ENCODE measurements at places on chromosomes 4 and X.

DNA sequence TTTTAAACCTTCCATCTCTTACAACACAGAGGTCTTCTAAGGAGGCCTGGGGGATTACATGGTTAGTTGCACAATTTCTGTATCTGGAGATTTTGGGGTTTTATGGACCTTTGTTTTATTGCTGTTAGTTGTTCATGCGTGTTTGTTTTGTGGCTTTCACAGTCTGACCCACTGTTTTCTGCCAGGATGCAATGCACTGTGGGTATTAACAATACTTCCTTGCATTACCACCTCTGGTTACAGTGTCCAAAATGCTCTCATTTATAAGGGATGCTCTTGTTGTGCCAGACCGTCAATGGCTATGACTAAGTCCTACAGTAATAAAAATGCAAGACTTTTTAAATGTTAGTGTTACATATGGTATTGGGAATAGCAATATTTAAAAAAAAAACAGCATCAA, 730.2 kb downstream of the KCTD8 start:
- DNase-seq: no peak

DNA sequence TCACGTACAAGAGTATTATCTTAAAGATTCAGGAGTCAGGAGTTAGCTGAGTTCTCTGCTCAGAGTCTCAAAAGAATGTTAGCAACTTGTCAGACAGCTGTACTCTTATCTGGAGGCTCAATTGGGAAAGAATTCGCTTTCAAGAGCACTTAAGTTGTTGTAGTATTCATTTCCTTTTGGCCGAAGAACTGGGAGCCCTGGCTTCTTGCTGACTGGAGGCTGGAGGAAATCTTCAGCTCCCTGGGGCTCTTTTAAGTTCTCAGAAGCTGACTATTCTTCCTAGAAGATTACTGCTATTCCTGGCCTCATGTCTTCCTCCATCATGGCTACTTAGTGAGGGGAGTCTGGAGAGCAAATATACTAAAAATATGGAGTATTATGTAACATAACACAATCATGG, 587.2 kb downstream of the EPHA5 start:
- no peak for DNase-seq

- DNase-seq: no peak
Measured at GRCh38 chr4:20420916-20421602, 169.4 kb downstream of the SLIT2 start.

DNA sequence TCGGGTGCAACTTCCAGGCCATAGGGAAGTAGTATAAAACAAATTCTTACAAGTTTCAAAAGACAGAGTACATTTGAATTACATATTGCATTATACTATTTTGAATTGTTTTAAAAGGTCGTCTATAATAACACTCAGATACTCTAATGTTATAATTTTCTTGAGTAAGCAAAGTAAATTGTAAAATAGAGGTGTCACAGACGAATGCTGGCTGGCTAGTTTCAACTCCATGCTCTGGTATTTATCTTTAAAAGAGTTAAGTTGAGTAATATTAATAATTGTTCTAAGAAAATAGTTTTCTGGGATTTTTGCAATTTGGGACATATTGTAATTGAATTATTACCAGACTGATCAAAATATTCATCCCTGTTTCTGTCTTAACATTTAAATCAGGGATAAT, 764.9 kb downstream of the TECRL start:
- DNase-seq: no peak

- no peak for DNase-seq
Measured at GRCh38 chr4:122912810-122913575, 9.4 kb downstream of the NUDT6 start.

DNA sequence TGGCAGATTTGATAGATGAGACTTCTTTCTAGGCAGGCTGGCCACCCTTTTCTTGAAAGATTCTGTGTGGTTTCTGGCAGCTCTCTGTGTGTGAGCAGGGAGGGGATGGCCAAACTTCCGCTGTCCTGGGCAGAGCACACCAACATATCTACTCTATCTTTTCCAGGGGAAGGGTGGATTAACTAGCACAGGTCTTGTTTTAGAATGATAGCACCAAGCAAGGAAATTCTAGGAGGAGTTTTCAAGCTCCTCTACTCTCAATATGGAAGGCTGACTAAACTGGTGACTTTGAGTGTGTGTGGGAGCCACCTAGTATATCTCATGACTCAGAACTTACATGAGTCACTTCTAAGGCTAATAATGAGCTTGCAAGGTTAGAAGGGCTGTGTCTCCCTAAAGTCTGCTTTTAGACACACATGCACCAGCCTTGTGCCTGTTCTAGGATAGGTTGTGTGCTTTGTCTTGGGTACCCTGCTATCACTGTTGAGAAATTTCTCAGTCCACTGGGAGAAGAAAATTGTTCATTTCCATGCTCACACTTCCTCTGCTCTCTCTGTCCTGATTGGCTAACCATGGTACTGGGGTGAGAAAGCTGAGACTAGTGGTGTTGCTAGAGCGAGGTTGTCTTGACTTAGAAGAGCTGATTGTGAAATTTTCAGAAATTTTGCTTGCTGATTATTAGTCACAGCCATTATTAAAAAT, 72.9 kb downstream of the YIPF6 start:
- no peak for DNase-seq

DNA sequence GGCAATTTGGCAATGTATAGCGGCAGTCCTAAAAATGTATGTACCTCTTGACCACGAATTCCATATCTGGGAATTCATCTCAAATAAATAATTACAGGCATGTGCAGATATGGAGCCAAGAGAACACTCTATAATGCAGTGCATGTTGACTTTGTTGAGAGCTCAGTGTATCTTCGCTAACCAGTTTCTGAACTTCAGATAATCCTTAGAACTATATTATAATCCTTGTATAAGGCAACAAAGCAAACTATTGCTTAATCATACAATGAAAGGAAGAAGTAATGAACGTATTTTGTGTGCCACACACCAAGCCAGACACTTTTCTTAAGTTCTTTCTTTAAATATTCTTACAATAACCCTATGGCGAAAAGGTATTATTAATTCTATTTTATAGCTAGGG, 168.5 kb downstream of the SMIM20 start:
- DNase-seq: no peak

- DNase-seq: no peak
Measured at GRCh38 chrX:88425739-88426138, 321.3 kb upstream of the CPXCR1 start.

- DNase-seq: peak; percentile 93
Measured at GRCh38 chrX:140712413-140713173, 3.0 kb downstream of the LINC00632 start.

- DNase-seq: no peak
Measured at GRCh38 chr4:182528819-182529218, 285.6 kb downstream of the TENM3 start.

DNA sequence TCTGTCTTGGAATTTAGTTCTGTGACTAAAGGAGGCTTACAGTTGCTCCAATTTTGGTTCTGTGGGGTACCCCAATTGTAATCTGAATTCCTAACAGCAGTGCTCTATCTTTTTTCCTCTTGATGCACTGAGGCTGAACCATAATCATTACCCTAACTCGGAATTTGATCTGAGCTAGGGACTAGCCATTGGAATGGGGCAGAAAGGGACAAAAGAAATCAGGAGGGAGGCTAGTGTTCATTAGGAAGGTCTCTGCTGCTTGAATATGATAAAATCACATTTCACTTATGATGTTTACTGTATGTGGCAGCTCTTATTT, 2.7 kb downstream of the KLF3 start:
- DNase-seq: no peak

DNA sequence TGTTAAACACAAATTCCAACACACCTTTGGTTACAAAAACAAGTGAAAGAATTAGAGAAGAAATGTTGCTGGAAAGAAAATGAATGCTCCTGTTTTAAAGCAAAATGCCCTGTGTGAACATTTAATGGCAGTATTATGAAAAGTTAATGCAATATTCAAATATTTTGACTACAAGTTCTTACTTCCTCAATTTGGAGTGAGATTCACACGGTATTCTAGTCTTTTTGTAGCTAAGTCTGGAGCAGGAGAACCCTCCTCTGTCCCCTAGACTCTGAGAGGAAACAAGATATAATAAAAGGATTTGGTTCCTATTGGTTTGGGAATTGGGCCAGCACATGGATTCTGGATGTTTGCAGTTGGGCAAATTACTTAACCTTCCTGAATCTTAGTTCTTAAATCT, 12.7 kb downstream of the MAD2L1 start:
- DNase-seq: no peak

DNA sequence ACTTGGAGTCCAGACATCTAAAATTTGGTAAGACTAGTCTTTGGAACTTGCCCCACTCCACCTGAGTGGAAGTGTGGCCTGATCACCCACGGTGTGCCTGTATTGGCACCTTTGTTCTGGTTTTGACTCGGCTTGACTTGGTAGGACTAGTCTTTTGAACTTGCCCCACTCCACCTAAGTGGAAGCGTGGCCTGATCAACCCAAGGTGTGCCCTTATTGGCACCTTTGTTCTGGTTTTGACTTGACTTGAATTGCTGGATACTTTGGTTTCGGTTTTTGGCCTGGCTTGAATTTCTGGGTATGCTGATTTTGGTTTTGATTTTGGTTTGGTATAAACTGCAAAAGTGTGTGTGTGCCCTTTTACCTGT, 44.7 kb upstream of the UGT2B7 start:
- no peak for DNase-seq

GRCh38 chr4:74653331-74654229, 140.7 kb downstream of the BTC start:
- DNase-seq: no peak

DNA sequence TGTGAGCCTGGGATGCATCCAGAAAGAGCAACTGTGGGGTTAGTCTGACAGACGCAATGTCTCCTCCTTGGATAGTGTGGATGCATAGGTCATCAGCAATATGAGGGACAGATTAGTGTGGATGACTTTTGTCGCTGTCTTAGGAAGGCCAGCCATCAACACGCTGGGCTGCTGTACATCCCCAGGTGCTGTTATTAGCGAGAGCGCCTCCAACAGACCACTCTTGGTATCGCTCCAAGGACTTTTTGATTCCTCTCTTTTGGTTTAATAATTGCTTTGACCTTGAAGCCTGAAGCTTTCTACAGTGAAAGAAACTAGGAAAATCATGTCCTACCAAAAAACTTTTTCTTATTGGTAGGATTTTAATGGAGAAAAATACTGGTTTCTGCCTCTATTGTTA, 76.7 kb downstream of the TMEM131L start:
- no peak for DNase-seq

- peak; percentile 83 for DNase-seq
Measured at GRCh38 chrX:154478728-154479622, at the start of gene LAGE3. Gene LAGE3, minus strand, starts transcription at chrX:154479281. Its CDS starts 366 bp downstream, at chrX:154478915.

DNA sequence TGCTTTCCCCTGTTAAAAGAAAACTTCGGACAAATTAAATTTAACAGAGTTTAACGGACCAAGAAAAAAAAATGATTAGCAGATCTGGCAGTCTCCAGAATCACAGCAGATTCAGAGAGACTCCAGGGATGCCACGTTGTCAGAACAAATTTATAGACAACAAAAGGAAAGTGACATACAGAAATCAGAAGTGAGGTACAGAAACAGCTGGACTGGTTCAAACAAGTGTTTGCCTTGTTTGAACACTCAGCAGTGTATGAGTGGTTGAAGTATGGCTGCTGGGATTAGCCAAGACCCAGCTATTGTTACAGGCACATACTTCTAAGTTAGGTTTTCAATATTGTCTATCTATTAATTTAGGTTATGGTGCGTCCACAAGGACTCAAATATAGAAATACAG, 19.1 kb downstream of the PIR start:
- DNase-seq: no peak

GRCh38 chrX:110394651-110395050, 36.0 kb downstream of the RTL9 start:
- DNase-seq: no peak

DNA sequence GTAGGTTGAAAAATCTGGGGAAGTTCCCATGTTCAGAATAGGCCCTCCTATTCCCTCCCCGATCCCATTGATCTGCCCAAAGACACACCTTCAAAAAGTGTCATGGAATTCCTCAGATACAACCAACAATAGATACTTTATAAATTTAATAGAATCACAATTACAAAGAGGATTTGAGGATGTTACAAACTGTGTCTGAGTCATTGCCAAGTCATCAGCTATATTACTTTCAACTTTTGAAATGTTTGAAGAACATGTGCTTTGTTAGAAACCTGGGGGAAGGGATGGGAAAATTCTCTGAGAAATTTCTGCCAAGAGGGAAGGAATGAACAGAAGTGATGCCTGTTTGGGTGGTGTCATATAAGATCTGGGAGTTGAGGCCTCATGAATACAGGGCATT, 46.7 kb downstream of the KCNIP4 start:
- no peak for DNase-seq

DNA sequence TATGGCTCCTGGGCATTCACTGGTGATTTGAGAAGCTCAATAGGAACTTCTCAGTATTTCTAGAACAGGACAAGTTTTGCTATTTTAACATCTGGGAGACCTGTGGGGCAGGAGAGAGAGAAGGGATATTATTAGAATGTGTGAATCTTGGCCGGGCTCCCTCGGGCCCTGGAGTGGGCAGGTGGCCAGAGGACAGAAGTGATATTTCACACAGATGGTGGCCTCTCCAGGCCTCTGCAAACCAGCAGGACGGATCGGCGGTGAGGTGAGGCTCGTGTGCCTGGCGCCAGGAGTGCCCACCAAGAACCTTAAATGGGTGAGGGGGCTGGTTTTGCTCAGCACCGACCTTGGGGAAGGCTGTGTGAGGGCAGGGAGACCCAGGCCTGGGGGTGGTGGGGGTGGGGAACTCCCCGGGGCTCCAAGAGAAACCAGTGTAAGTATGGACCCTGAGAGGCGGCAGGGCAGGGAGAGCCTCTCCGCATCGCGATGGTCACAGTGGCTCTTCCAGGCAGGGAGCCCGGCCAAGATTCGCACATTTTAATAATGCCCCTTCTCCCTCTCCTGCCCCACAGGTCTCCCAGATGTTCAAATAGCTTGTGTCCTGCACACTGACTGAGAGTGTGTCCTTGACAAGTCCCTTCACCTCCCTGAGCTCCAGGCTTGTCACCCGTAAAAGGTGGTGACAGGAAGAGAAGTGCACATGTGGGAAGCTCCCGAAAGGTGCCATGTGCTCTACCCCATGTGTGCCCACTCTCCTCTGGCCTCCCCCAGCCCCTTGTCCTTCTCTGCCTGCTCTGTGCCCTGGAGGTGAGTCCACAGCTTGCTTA, 64.9 kb downstream of the SORCS2 start:
- DNase-seq: no peak

DNA sequence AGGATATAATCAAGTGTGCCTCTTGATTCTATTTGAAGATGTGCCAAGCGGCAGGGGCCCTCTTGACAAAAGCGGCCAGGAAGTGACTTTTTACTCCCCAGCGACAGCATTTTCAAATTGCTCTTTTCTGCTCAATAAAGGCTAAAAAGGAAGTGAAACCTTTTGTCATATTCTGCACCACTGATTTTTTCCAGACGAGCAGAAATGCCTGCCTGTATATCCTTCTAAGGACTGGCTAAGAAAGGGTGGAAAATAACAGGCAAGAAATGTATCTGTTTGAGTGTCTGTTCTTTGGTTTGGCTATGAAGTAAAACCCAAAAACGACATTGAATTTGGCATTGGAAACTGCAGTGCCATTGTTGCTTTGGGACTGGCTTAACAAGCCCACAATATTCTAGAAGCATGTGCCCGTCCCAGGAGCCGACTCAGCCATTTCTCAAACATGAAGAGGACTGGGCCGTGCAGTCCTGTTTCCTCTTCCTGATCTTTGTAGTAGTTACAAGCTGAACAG, 25.4 kb downstream of the TMSB4X start:
- DNase-seq: no peak

GRCh38 chr4:24890561-24891126, 22.2 kb downstream of the CCDC149 start:
- DNase-seq: no peak

- no peak for DNase-seq
Measured at GRCh38 chr4:108991551-108992328, 228.9 kb upstream of the ETNPPL start.

- DNase-seq: peak; percentile 23
Measured at GRCh38 chr4:27066591-27066990, 205.9 kb downstream of the STIM2 start.

GRCh38 chr4:189815404-189816192, 125.1 kb upstream of the FRG1 start:
- no peak for DNase-seq
